ENCODE measurements at places on chromosomes 5 and 9.

- DNase-seq, result peak; percentile 47
Observed at GRCh38 chr9:38423973-38424843, at the start of gene IGFBPL1. Gene IGFBPL1, minus strand, starts transcription at chr9:38424454. Its CDS starts 30 bp downstream, at chr9:38424424.

- DNase-seq, result no peak
Observed at GRCh38 chr5:33432656-33433055, 8.1 kb upstream of the TARS1 start.

DNA sequence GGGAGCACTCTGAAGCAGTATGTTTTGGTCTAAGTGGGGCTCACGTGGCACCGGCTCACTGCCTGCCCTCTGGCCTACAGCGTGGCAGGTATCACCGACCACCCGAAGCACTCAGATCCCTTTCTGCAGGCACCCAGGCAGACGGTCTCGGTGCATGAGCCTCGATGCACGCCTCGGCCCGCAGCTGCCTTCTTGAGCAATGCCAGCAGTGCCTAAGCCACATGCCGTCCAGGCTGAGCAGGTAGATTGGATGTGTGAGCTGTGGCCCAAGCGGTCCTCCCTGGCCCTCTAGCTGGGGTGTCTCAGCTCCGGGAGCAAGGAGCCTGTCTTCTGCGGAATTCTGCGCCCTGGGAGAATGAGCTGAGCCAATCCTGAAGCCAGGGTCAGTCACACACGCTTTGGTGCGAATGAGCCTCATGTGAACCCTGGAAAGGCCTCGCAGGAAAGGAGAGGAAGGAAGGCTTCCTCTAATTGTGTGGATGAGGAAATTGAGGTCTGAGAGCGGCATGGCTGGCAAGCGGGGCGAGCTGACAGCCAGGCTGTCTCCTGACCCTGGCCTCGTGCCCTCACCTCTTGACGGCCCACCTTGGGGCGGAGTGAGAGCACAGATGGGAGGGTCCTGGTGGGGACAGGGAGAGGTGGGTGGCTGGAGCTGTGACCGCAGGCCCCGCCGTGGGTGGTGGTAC, 14.4 kb downstream of the RXRA start:
- DNase-seq, result no peak

- no peak for DNase-seq
Observed at GRCh38 chr5:174252121-174252520, 206.6 kb downstream of the NSG2 start.

GRCh38 chr5:109468288-109468676, 58.5 kb upstream of the PJA2 start:
- DNase-seq, result no peak

- DNase-seq, result no peak
Observed at GRCh38 chr5:38589629-38590028, 33.2 kb upstream of the LIFR start.
